Kasumi-1 (cell line): ENCODE measurements at places on chromosomes 13 and 19.
A peak's percentile ranks its signal among the peaks of the same experiment; 100 is the strongest.

DNA sequence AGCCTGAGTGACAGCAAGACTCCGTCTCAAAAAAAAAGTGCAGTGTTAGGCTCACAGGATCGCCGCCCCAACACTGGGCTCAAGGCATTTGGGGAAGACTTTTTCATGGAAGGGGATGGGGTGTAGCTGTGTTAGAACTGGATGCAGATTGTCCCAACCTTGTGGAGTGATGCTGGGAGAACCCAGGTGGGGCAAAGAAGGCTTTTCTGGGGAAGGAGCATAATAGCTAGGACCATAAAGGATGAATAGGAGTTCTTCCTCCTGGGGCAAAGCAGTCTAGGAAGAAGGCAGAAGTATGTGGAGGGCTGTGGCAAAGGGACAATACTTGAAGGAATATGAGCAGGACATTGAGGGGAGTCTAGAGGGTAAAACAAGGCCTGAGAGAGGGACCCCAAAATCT, 11.2 kb downstream of the TLE6 start:
- no peak for DNase-seq

- peak; percentile 50 for DNase-seq
Observed at GRCh38 chr19:42281146-42281826, 12.2 kb downstream of the CIC start.

DNA sequence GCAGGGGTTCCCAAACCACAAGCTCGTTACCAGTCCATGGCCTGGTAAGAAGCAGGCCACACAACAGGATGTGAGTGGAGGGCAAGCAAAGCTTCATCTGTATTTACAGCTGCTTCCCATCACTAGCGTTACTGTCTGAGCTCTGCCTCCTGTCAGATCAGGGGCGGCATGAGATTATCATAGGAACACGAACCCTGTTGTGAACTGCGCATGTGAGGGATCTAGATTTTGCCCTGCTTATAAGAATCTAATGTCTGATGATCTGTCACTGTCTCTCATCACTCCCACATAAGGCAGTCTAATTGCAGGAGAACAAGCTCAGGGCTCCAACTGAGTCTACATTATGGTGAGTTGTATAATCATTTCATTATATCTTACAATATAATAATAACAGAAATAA, 677.4 kb upstream of the SLITRK6 start:
- DNase-seq = no peak

DNA sequence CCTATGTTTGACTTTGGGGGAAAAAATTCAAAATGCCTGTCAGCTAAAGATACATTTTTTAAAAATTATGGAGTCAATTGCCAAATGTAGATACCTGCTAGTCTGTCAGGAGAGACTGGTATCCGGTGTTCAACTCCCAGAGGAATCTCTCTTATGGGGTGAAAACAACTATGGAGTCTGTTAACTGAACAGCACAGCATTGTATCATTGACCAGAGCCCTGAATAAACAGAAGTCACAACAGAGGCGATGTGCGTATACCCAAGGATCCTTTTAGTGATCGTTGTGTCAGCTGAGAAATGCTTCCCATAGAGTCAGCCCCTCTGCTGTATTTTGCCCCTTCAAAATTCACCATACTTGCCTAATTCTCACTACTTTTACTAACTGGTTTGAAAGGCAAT, 257.3 kb downstream of the GPC5 start:
- DNase-seq = no peak

DNA sequence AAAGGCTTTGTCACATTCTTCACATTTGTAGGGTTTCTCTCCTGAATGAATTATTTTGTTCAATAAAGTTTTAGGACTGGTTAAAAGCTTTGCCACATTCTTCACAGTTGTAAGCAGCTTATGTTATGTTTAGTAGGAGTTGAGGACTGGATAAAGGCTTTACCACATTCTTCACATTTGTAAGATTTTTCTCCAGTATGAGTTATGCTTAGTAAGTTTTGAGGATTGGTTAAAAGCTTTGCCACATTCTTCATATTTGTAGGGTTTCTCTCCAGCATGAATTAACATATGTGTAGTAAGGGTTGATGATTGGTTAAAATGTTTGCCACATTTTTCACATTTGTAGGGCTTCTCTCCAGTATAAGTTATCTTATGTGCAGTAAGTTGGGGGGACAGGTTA, 79.9 kb downstream of the ZNF431 start:
- DNase-seq = no peak

- no peak for DNase-seq
Observed at GRCh38 chr13:63514886-63515285, 2099.2 kb upstream of the PCDH20 start.

DNA sequence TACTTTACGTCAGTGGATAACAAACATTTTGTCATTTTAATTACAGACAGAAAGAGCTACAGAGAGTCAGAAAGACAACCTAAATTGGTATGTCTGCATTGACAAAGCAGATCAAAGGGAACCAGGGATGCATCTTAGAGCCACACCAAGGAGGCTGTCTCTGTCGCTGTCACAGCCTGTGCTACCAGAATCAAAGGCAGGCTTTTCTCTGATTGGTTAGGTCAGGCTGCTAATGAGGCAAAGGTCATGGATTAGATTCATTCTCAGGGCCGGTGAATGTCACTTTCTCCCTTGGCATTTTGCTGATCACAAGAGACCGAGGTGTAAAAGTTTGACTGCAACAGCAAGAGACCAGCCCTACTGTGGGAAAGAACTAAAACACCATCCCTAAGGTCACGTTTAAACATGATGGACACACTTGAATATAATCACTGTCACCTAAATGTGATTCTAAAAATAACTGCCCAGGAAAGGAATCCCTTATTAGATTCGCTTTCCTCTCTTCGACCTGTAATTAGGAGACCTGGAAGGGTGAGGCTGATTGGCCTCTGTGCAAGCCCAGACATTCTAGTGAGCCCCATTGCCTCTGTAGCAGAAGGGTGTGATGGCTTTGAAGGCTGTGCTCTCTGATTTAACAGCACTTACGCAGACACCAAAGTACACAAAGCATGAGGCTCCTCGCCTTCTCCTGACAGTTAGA, 314.4 kb upstream of the NBEA start:
- DNase-seq = no peak

DNA sequence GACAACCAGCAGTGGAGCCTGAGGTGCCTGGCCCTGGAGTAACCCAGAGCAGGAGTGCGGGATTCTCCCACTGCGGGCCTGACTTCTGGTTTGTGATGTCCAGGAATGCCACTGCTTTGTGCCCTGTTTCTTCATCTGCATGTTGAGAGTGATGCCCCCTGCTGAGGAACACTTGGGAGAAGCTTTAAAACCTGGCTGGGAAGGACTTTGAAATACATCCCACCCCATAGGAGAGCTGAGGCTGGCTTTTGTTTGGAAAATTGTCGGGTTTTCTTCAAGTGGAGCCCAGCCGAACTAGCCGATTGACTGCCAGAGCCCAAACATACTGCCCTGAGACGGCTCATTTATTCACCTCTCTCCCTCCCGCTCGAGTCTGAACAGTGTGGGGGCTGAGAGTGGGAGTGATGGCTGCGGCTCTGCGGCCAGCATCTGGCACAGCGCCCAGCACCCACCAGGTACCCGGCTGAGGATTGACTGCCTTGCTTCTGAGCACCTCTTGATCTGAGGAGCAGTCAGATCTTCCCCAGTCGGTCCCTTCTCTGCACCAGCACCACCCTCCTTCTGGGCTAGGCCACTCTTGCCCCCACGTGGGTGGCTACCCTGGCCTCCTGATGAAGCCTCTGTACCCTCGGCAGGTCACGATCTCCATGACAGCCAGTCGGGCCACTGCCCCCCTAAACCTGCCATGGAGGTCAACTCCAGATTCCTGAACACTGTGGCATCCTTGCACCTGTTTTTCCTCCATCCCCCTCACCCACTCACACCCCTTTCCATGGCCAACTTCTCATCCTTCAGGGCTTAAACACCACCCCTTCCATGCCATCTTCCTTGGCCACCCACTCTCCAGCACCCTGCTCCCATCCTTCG, 148.9 kb downstream of the SIPA1L3 start:
- no peak for DNase-seq

DNA sequence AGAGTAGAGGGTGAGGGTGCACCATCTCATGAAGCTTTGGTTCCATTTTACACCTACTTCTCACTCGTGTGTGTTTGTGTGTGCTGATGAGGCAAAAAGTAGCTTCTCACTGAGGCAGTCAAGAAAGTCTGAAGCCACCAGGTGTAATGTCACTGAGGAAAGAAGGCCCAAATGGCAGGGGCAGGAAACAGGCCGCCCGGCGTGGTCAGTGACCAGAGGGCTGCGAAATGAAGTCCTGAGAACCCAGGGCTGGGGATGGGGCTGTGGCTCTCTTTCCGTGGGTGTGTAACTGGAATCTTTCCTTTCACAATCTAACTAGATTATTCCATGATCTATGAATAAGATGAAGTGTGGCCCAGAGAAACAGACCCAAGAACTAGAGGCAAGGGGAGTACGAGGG, 25.5 kb upstream of the TFDP1 start:
- no peak for DNase-seq

DNA sequence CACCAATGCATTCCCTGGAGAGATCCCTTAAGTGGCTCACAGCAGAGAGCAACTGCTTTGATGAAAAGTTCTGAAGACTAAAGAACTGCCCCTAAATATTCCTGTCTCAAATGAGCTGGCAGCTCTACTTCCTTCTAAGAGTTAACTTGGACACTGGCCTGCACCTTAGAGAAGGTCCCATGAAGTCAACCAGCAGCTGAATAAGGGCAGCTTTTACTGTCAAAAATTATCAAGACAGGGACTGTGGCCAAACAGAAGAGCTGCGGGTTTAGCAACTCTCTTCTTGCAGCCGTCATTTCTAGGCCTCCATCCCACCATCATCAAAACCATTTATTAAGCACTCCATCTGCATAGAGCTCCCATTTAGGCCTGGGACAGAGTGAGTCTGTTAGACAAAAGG, 491.1 kb upstream of the TSHZ3 start:
- DNase-seq = no peak

GRCh38 chr13:33341861-33342452, 56.4 kb upstream of the STARD13 start:
- DNase-seq = no peak

GRCh38 chr19:50568728-50569698, 778 bp upstream of the LRRC4B start:
- DNase-seq = no peak

DNA sequence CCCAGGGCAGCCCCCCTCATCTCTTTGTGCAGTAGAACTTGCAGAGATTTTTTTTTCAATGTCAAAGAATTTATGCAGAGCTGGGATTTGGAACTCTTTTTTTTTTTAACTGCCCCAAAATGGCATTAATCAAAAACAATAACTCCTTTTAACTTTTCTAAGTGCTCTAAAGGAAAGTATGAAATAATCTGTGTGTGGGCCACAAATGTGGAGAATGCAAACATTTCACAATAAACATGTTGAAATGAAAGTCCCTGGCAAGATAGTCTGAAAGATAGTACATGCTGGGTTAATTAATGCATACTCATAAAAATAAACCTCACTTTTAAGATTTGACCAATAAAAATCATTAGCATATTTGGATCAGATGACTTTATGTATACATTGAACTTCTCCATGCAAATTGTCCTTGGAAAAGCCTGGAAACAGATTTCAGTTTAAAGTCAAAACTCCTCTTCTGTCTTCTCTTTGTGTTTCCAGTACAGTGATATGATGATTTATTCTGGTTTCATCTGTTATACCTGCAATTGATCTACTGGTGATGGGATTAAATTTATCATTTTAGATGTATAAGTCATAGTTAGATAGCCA, 30.5 kb upstream of the ZNF536 start:
- no peak for DNase-seq

DNA sequence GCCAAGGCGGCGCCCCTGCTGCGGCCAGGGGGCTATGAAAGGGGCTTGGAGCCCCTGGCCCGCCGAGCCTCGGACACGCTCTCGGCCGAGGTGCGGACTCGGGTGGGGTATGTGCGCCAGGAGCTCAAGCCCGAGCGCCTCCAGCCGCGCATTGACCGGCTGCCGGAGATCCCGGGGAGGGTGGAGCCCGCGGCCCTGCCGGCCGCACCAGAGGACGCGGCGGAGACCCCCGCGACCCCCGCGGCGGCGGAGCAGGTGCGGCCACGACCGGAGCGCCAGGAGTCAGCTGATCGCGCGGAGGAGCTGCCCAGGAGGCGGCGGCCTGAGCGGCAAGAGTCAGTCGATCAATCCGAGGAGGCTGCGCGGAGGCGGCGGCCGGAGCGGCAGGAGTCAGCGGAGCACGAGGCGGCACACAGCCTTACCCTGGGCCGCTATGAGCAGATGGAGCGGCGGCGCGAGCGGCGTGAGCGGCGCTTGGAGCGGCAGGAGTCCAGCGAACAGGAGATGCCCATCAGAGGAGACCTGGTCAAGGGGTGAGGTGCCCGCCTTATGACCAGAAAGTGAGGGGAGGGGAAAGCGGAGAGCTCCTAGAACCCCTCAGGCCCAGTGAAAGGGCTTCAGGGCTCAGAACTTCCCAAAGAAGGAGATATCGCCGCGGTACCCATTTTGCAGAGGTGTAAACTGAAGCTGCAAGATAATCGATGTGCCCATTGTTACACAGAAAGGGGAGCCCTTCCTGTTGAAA, 8.8 kb upstream of the SHKBP1 start:
- DNase-seq = no peak

GRCh38 chr19:31269425-31270127, 79.7 kb downstream of the TSHZ3 start:
- DNase-seq = no peak

DNA sequence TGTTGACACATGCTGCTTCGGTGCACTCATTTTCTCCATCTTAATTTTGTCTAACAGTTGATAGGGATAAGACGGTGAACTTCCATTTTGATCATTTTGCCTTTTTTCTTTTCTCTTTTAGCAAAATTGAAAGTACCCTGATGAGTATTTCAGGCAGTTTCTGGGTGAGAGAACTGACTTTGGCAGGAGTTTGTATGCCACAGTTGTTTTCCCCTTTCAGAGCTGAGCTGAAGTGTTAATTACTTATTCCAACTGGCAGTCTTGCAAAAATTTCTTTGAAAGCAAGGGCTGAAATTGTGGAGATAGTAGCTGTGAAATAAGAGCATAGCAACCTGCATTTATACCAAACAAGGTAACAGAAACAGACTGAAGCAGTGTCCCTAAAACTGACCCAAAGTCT, 180.2 kb downstream of the SLITRK5 start:
- no peak for DNase-seq

DNA sequence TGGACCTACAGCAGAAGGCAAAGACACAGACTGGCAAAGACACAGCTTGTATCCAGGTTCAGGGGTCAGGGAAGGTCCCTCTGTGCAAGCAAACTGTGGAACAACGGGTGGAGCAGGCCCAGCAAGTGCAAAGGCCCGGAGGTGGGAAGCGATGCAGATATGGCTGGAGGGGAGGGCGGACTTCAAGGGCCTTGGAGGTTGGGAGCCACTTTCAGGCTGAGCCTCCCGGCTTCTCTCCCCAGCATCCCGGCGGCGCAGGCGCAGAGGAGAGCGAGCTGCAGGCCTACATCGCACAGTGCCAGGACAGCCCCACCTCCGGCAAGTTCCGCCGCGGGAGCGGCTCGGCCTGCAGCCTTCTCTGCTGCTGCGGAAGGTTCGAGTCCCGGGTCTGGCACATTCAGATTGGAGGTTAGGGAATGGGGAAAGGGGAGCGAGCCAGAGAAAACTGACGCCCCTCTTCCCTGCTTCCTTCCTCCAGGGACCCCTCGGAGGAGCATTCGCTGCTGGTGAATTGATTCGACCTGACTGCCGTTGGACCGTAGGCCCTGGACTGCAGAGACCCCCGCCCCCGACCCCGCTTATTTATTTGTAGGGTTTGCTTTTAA, 2.1 kb upstream of the PNPLA6 start:
- DNase-seq = no peak
